Activated T-cell treated with anti-CD3 and anti-CD28 coated beads for 4 hours (primary cell): ENCODE measurements at places on chromosomes 3 and 15.

GRCh38 chr3:46987319-46987742 lies 7.9 kb downstream of the NBEAL2 start:
- no peak for DNase-seq

- no peak for DNase-seq
These were observed 65.5 kb downstream of the PEX5L start for GRCh38 chr3:179971280-179971679.

GRCh38 chr15:95812491-95812890 lies 518.0 kb upstream of the NR2F2 start:
- no peak for DNase-seq

GRCh38 chr3:31343075-31343474 lies 189.7 kb upstream of the STT3B start:
- DNase-seq, result no peak

DNA sequence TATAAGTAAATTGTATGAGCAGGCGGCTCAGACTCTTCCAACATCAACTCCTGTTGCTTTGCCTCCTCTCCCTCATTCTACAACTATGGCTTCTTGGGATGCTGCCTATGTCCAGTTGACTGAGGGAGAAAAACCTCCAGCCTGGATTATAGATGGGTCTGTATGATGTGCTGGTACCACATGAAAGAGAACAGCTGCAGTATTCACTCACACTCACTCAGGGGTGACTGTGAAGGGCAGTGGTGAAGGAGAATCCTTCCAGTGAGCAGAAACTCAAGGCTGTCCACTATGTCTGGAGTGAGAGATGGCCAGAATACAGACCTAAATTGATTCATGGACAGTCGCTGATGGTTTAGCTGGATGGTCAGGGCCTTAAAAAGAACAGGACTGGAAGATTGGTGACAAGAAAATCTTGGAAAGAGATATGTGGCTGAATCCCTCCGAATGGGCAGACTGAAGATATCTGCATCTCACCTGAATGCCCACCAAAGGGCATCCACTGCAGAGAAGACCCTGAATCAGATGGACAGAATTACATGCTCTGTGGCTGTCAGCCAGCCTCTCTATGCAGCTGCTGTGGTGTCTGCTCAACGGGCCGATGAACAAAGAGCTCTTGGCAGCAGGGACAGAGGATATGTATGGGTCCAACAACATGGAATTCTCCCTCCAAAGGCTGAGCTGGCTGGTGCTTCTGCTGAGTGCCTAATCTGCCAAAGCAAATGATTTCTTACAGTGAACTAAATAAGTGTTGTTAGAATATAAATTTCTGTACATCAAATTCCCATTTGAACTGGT lies 1.9 kb upstream of the BCL2L10 start:
- DNase-seq, result no peak

DNA sequence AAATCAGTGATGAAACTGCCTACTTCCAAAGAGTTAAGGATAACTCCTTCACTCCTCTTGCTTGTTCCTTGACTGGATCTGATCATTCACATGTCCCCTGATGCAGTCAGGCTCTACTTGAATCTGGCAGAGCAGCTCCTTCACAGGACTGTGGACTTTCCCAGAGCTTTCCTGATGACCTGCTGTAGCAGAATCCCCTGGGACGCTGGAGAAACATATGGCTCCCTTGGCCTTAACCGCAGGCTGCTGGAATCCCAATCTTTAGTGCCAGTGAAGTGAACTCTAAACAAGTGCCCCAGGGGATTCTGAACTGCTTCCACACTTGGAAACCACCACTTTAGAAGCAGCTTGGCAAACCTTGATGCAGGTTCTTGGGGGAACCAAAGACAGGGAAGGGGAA lies 217.8 kb downstream of the CHST2 start:
- no peak for DNase-seq

- DNase-seq, result no peak
These were observed 536.8 kb downstream of the PYDC2 start for GRCh38 chr3:191997579-191998268.

GRCh38 chr3:119631516-119631915 lies 28.9 kb downstream of the POPDC2 start:
- DNase-seq, result no peak

- no peak for DNase-seq
These were observed 235.0 kb downstream of the SLC9A9 start for GRCh38 chr3:143613226-143613625.

- no peak for DNase-seq
These were observed 68.1 kb upstream of the NMNAT3 start for GRCh38 chr3:139745831-139746230.
